Activated CD4-positive, alpha-beta T cell treated with anti-CD3 and anti-CD28 coated beads, Interleukin-2, Interleukin-4, amounts not matched to agents 100 ng/mL and 50 ng/mL, durations not matched to agents 16 hours and 8 hours (primary cell): ENCODE measurements at places on chromosomes 1 and 21.

DNA sequence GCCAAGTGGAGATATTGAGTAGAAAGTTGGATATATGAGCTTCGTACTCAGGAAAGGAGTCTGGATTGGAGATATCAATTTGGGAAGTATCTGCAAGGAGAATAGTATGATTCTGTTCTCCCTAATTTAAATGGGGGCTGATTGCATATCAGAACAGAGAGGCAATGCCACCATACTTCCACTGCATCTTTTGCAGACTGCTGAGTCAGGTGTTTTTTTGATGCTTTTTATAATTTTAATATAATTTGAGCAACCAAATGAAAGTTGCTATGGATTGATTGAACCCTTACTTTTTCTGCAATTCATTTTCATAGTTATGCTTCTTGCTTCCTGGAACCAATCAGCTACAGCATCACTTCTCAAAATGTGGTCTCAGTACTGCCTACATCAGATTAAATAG is 590.3 kb downstream of the USP25 start:
- no peak for DNase-seq

DNA sequence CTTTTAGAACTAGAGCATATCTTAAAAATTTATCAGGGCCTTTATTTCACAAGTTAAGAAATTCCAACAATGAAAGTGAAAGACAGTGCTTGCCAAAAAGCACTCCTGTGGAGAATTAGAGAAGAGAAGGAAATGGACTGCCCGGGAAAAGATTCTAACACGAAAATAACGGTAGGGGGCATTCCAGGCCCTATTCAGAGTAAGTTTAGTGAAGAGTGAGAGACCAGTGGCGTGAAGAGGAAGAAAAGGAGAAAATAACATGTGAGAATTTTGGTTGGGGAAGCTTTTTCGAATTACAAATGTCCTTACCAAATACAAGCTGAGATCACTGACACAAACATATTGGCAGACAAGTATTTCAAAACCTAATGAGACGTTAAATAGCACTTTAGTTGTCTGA is 38.4 kb upstream of the RBM34 start:
- no peak for DNase-seq

GRCh38 chr1:78033797-78034172 is 12.0 kb upstream of the GIPC2 start:
- no peak for DNase-seq

DNA sequence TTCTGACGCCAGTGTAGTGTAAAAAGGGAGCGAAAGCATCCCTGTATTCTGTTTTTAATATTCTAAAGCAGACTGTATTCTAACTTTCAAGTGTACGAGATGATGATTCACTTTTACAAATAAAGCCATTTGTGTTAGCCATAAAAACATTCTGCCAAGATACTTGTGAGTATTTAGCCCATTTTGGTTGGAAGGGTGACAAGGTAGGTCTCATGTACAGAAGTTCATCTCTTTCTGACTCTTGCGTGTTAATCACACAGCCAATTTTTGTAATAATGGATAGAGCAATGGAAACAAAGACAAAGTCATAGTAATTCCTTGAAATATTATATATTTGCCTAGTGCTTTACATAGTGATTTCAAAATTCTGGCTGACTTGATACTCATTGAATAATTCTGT is 125.3 kb upstream of the GREM2 start:
- no peak for DNase-seq

DNA sequence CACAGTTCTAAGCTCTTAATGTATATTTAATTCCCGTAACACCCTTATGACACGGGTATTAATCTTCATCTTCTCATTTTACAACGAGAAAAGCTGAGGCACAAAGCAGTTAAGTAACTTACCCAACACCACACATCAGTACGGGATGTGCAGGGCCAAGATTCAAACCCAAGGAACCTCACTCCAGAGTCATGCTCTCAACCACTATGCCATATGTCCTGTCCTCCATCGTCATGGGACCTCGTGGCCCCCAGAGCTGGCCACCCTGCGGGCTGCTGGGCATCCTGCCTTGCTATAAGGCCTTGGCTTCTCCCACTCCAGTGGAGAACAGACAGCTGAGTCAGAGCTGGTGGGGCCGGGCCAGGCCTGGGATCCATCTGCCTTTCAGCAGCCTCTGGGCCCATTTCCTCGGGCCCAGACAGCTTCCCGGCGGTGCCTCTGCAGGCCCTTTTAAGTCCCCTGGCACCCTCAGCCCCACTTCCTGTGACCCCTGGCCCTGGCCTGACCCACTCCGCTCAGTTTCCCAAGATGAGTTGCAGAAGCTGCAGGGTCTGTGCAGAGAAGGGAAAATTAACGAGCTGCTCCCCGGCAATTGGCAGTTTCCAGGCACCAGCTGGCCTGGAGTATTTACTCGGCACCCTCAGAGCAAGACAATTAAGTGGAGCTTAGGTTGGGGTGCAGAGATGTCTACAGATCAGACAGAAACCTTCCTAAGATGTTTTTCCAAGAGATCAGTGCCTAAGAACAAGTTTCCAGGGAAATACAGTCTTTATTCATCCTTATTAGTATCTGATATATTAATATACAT is 98.2 kb downstream of the EPHB2 start:
- DNase-seq = no peak
